ENCODE measurements at places on chromosomes 6 and 20.
A peak's percentile ranks its signal among the peaks of the same experiment; 100 is the strongest.

DNA sequence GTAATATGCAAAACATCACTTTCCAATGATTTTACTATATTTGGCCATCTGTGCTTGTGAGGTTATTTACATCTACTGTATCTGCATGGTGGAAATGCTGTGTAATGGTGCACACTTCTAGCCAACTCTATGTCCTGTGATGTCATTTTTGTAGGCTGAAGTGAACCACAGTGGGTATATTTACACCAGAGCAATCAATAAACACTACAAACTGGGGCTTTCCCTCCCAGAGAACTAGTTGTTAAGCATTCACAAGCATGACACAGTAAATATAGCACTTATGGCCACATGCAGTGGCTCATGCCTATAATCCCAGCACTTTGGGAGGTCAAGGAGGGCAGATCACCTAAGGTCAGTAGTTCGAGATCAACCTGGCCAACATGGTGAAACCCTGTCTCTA, 4.9 kb downstream of the SLC22A2 start:
- no peak for DNase-seq
- no peaks in the 10 kb centered on the region for H3K27me3 ChIP-seq
- no peaks in the 10 kb centered on the region for H3K4me1 ChIP-seq
- no peak overlapping the region for H3K27ac ChIP-seq
- no peak overlapping the region for H3K4me3 ChIP-seq

DNA sequence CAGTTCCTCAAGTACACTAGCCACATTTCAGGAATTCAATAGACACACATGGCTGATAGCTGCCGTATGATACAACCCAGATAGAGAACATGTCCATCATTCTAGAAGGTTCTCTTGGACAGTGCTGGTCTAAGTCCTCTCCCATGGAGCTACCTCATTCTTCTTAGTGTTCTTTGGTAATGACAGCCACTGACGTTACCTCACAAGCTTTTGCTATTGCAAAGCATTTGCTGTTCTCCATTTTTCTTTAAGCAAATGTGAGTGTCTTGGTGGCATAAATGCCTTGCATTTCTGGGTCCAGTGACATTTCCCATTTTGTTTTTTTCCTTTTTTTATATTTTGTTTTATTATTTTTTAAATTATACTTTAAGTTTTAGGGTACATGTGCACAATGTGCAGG, 8.3 kb upstream of the CEBPB start:
- H3K27me3 ChIP-seq, result peaks cover 24% of the 10 kb centered on the region
- H3K4me3 ChIP-seq, result no peak overlapping the region
- no peaks in the 10 kb centered on the region for H3K36me3 ChIP-seq
- H3K27ac ChIP-seq, result no peak overlapping the region
- no peak for DNase-seq

GRCh38 chr6:54050750-54051149, 60.5 kb upstream of the MLIP start:
- no peak overlapping the region for H3K27ac ChIP-seq
- no peak for DNase-seq
- H3K36me3 ChIP-seq, result no peaks in the 10 kb centered on the region
- H3K27me3 ChIP-seq, result no peaks in the 10 kb centered on the region

GRCh38 chr6:91879386-91879995, 1292.6 kb upstream of the MAP3K7 start:
- no peak overlapping the region for H3K27ac ChIP-seq
- no peaks in the 10 kb centered on the region for H3K4me1 ChIP-seq

DNA sequence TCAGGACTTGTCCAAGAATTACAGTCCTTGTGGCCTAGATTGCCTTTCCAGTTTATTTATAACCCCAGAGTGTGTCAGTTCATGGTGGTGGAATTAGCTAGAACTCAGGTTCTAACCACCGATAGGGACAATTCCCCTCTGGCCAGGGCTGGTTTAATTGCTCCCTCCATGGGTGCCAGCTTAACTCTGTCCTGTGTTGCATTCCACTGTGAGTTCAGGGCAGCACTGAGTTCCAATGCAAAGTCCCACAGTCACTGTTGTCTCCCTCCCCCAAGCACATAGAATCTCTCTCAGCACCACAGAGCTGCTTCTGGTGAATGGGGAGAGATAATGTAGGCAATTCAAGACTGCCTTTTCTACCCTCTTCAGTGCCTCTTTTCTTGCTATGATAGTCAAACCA, 82.5 kb upstream of the TNFRSF21 start:
- H3K27me3 ChIP-seq, result no peaks in the 10 kb centered on the region
- no peak overlapping the region for H3K4me3 ChIP-seq
- no peak for DNase-seq
- H3K4me1 ChIP-seq, result no peaks in the 10 kb centered on the region

DNA sequence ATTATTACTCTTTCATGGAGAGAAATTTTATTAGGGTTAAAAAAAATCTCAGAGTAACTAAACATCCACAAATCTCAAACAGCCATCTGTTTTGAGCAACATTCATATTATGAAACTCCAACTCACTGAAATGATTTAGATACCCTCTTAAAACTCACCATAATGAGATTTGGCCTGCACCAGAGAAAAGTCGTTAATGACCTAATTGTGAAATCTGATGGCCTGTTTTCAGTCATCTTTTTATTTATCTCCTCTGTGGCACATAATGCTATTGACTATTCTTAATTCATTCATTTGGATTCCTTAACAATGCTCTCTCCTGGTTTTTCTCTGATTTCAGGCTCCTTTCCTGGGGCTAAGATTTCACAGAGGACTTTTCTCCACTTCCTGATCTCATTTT, 192.7 kb downstream of the RNF144B start:
- H3K36me3 ChIP-seq, result no peaks in the 10 kb centered on the region
- no peak for DNase-seq
- no peak overlapping the region for H3K27ac ChIP-seq

DNA sequence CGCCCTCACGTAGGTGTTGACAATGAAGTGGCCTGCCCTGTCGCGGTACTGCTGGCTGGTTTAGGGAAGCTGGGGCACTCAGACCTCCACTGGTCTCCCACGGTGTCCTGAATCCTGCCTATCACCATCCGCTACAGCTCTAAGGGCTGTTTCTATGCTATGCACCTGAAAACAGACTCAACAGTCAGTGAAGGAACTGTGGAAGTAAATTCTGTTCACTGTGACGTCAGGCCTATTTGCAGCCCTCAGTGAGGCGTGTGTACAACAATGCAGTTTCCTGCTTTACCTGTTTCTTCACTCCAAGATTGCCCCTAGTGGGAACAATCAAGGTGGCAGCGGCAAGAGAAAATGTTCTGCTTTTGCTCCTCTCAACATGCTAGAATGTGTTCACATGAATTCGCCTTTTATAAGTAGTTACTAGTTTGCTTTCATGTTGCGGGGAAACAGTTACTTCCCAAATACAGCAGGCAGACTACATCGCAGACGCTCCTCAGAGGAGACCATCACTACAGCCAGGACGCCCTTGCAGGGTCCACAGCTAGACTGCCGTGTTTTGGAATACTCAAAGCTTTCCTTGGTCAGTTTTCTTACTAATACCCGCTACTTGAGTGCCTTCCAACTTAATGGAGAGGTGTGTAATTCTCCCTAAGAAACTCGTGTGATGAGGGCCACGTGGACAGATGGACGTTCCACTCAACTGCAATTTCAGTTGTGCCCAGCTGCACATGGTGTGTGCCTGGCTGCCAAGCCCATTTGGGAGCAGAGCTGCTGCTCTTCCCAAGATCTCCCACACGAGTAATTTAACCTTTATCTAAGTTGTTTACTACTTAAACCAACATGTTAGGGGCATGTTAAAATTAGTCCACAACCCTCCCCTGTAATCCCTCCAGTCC, 25.4 kb downstream of the DIDO1 start:
- H3K36me3 ChIP-seq, result peaks cover 14% of the 10 kb centered on the region
- peak; percentile 11 for DNase-seq
- no peaks in the 10 kb centered on the region for H3K27me3 ChIP-seq
- H3K27ac ChIP-seq, result no peak overlapping the region

- H3K27me3 ChIP-seq, result no peaks in the 10 kb centered on the region
- no peak overlapping the region for H3K4me3 ChIP-seq
- no peaks in the 10 kb centered on the region for H3K36me3 ChIP-seq
- no peaks in the 10 kb centered on the region for H3K4me1 ChIP-seq
These were observed 248.2 kb downstream of the LAMA2 start for GRCh38 chr6:129130959-129131681.

DNA sequence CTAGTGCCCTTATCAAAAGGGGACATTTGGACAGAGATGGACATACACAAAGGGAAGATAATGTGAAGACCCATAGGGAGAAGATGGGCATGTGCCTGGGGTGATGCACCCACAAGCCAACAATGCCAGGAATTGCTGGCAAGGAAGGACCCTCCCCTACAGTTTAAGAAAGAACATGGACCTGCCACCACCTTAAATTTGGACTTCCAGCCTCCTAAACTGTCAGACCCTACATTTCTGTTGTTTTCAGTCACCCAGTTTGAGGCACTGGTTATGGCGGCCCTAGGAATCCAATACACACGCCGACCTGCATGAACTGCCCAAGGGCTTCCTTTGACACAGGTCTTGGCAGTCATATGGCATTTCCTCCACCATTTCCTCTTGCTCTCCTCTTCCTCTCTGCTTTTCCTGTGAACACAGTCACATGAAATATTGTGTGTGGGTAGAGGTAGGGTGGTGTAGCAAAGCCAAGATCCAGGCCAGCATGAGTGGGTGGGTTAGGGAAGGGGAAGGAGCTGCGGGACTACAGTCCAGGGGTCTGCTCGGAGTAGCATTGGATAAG, 115.6 kb downstream of the ZDHHC14 start:
- H3K27ac ChIP-seq, result no peak overlapping the region
- no peak for DNase-seq
- no peaks in the 10 kb centered on the region for H3K36me3 ChIP-seq

DNA sequence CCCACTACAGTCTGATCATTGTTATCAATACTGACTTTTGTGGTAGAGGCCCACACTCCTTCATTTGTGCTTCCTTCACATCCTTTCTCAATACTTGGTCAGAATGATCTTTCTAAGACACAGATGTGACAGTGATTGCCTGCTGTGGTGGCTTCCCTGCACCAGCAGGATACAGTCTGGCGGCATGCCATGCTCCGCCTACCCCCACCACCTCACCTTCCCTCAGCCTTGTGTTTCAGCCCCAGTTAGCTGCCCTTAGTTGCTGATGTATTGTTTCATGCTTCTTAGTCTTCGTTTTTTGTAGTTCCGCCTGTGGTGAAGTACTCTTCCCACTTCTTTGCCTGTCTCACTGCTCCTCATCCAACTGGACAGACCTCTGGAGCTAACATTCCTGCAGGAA, 10.9 kb downstream of the LRRC1 start:
- DNase-seq, result no peak
- no peak overlapping the region for H3K4me3 ChIP-seq
- no peak overlapping the region for H3K27ac ChIP-seq
- peaks cover 25% of the 10 kb centered on the region for H3K4me1 ChIP-seq
- no peaks in the 10 kb centered on the region for H3K27me3 ChIP-seq

DNA sequence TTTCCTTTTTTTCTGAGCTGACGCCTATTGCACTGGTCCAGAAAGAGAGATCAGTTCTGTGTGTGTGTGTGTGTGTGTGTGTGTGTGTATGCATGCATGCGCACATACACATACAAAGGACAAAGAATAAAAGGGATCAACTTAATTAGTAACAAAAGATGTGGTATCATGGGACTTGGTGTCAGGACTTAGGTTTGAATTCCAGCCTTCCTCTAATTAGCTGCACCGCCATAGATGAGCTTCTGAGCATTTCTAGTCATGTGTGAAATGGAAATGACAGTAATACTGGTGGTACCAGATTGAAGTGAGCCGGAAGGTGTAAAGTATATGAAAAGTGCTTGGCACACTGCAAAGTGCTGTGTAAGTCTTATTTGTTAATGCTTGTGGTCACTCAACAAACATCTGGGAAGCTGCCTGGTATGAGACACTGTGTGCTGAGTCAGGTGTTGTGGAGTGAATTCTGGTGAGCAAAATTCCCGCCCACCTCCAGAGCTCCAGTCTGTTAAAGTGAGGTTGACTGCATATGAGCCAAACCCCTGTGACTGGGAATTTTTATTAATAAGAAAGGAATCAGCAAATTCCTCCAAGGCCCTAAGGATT, 12.4 kb downstream of the DAAM2 start:
- H3K36me3 ChIP-seq, result no peaks in the 10 kb centered on the region
- peak; percentile 40 for DNase-seq
- no peaks in the 10 kb centered on the region for H3K27me3 ChIP-seq
- no peak overlapping the region for H3K4me3 ChIP-seq

Data from MM.1S (cell line).